ENCODE measurements at places on chromosomes 5 and 9.

DNA sequence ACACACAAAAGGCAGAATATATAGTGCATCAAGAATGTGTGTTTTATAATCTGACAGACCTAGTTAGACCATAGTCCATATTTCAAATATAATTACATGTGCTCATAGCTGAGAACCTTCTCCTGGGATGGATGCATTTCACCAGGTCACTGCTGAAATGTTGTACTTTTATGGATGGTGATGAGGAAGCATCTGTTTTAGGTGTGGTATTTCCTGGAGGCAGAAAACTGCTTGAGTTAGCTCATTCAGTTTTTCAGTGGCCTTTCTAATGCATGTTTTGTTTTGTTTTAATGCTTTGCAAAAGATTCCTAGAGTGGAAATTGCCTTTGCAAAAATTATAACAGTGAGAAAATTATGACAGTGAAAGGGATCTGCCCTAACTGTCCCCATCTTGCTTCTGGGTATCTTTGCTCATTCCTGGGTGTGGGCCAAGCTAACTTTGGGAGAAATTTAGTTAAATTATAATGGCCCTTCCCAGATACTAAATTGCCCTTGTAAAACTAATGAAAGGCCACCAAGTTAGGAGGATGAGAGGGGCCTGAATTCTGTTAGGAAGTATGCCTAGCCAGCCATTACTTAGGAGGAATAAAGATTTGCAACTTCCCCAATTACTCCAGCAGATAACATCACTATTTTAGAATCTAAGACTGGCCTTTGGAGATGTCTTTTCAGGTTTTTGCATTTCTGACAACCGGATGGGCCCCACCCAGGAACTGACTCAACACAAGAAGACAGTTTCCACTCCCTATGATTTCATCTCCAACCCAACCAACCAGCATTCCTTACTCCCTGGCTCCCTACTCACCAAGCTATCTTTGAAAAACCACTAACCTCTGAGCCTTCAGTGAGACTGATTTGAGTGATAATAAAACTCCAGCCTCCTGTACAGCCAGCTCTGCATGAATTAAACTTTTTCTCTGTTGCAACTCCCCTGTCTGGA, 7.0 kb upstream of the IL12B start:
- no peak for DNase-seq

- no peak for DNase-seq
Observed at GRCh38 chr5:68380078-68380477, 164.5 kb downstream of the PIK3R1 start.

DNA sequence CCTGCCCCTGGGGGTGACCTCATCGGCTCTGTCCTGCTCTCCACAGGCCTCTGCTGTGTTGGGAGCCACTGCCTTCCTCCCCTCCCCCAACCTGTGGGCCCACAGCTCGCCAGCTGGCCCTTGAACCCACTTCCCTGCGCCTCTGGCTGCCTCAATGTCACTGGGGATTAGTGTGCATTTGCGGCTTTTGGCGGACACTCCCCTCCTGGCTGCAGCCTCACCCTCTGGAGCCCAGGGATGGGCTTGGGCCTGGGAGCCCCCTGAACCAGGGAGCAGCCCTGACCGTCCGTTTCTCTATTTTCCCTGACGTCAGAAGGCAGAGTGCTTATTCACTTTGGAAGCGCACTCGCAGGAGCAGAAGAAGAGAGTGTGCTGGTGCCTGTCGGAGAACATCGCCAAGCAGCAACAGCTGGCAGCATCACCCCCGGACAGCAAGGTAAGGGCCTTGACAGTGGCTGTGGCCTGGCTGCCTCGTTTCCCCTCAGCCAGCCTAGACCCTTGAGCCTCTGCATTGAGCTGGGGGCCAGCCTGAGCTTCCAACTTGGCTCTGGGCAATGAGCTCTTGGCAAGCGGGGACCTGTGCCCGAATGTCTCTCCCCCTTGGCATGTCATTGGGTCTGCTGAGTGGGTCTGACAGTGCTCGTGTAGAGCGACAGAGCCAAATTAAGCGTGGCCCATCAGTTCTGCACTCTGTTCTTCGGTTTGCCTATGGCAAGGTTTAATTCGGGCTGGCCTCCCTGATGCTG, 73.1 kb downstream of the RGS3 start:
- DNase-seq = no peak

- DNase-seq = peak; percentile 69
Observed at GRCh38 chr5:180830253-180831138, 27.9 kb upstream of the MGAT1 start.

DNA sequence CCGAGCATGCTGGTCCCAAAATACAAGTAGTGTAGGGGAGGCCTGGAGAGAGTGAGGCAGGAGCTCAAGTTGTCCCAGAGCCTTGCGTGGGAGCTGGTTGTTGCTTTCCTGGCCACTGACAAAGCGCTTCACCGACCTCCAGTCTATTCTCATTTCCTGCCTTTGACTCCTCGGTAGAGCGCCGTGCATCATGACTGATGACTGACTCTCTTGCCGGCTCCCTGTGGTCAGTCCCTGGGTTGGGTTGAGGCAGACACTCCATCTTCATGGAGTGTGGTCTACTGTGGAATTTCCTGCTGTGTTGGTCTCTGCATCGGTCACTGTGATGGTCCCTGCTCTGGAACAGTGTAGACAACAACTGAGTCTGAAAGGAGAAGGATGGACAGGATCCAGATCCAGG, 175.1 kb upstream of the S1PR3 start:
- DNase-seq = no peak

GRCh38 chr5:75242067-75242466, 5.4 kb upstream of the ANKRD31 start:
- DNase-seq = no peak

- no peak for DNase-seq
Observed at GRCh38 chr9:15373881-15374280, 48.8 kb upstream of the SNAPC3 start.

DNA sequence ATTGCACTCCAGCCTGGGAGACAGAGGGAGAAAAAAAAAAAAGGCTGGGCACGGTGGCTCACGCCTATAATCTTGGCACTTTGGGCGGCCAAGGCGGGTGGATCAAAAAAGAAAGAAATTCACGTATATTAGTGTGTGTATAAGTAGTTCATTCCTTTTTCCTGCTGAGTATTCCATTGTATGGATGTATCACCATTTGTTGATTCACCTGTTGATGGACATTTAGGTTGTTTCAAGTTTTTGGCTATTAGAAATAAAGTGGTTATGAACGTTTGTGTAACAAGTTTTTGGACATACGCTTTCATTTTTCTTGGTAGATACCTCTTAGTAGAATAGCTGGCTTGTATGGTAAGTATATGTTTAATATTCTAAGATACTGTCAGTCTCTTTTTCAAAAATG, 28.5 kb downstream of the ZNF131 start:
- DNase-seq = no peak

DNA sequence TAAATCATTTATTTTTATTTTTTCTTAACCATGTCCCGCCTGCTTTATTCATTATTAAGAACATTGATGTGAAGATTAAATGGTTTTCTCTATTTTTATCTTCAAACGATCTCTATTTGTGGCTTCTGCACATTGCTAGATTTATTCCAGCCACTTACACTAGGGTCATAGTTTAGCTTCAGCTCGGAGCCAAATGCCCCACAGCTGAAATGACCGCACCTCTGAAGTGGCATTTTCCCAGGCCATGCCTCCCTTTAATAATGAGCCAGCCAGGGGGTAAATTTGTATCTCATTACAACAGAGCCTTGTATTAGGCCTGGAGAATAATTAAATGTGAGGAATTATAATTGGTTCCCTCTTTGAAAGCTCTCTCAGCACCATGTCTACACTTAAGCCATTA, 89.4 kb downstream of the DOCK8 start:
- DNase-seq = no peak

DNA sequence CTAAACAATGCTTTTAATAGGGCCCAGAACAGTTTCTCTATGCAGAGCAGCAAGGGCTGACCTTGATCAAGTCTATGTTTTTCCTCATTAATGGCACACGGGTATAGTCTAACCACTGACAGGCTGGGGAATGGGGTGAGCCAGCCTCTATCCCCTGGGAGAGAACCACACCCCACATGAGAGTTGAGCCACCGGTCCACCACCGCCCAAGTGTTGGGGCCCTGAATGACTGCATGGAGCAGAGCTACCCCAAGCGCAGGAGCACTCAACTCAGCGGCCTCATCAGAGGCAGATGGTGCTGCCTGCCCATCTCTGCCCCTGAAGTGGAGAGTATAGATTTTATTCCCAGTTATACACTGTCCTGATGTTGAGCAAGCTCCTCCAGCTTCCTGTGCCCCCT, 247.9 kb upstream of the IRX1 start:
- DNase-seq = no peak

DNA sequence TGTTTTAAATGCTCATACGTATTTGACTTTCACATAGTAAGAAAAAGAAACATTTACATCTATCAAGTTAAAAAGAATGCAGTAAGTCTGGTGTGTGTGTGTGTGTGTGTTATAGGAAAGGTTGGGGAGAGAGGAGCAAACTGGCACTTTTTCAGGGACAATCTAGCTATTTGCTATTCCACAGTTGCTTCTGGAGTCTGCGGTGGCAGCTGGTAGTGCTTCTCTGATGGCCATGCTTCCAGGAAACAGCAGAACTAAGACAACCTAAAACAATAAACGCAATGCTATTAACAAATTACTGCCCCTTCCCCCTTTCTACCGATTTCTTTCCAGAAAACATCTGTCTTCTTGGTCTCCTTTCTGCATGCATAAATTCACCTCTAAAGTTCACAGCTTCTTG, 70.0 kb upstream of the CDH10 start:
- no peak for DNase-seq

- DNase-seq = no peak
Observed at GRCh38 chr5:119398727-119399466, 43.1 kb downstream of the TNFAIP8 start.

GRCh38 chr5:119037496-119038215, 33.2 kb upstream of the DMXL1 start:
- DNase-seq = no peak

DNA sequence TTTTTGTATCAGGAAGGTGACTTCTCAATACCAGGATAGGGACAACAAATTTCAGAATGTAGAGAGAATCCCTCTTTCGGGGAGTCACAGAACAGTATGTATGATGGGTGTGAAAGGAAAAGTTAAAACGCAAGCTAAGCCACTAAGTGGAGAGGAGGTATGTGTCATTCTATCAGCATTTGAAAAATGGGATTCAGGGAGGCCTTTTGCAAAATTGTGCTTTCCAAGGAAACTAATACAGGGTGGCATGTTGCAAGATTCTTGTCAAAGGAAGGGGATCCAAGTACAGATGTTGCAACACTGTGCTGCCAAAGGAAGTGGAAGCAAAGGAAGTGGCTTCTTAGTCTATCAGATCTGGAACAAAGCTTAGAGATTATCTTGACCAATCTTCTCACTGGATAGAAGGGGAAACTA, 12.6 kb upstream of the TNIP1 start:
- DNase-seq = no peak

DNA sequence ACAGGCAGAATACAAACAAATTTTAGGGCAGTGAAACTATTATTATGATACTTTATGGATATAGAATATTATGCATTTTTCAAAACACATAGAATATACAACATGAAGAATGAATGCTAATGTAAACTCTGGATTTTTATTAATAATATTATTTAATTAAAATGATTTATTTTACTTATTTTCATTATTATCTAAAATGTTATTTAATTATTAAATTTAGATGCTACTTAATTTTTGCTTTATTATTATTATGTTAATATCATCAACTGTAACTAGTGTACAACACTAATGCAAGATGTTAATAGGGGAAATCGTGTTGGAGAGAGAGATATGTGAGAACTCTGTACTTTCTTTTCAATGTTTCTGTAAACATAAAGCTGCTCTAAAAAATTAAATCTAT, 39.3 kb upstream of the TENT4A start:
- no peak for DNase-seq

- no peak for DNase-seq
Observed at GRCh38 chr5:173679909-173680630, 63.6 kb upstream of the BOD1 start.

DNA sequence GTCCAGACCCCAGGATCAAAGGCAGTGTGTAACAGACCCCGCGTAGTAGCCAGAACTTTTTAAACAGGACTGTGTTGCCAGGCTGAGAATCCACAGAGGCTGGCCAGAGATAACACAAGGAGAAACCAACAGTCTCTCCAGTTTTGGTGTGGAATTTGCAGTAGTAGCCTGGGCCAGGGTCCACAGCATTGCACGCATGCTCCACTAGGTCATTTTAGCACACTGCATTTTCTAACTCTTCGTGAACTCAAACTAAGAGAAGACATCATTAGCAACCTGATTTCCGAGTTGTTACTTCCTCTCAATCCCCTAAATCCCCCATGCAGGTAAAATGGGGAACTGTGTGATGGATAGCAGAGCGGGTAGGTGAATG, 119.6 kb downstream of the BOD1 start:
- no peak for DNase-seq

DNA sequence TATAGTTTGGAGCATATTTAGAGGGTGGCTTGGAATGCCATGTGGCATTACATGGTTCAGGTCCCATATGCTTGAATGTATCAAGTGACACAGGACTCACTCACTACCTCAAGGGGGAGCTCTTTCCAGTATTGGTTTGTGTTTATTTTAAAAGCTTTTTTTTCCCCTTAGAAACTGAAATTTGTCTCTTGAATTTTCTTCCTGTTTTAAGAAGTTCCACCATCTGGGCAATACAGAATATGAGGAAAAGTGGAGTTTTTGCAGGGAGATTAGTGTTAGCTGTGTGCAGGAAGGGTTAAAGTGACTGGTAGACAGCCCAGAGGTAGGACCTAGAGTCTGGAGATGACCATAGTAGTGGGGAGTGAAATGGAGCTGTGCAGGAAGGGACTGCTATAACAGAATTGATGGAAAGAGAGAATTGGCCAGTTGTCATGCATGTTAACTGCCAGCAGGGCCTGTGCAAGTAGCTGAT, 36.6 kb downstream of the CTNNA1 start:
- peak; percentile 9 for DNase-seq

DNA sequence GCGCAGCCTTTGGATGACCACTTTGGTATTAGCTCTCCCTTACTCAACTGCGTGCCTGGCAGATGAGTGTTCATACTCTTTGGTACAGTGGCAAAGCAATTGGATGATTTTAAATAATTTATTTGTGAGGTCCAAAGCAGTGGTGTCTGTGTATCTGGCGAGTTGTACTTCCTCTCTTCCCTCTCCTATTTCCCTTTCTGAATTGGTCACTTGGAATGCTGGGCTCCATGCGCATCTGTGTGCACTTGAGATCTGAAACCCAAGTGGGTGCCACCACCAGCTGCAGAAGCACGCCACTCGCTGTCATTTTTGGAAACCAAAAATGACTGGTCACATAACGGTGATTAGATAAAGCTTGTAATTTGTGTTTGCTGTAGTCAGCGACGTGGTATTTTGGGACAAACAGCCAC, 386.0 kb upstream of the KLF4 start:
- no peak for DNase-seq

DNA sequence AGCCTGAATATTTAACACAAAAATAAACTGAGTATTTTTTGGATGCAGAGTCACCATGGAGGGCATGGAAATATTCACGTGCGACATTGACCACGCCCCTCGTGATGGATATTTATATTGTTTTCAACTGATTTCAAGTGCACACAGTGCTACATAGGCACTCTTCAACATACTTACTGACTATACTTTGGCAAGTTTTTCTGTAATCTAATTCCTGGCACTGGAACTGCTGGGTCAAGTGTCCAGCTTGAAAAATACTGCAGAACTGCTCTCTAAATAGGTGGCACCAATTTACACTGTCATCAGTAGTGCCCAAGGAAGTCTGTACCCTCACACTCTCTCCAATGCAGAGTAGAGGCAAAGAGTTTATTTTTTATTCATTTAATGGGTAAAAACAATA, 65.1 kb downstream of the FBN2 start:
- no peak for DNase-seq

GRCh38 chr5:45274241-45274640, 421.9 kb downstream of the HCN1 start:
- DNase-seq = no peak

GRCh38 chr5:72379936-72380335, 59.8 kb downstream of the PTCD2 start:
- DNase-seq = no peak

Data from NCI-H146 (cell line).